ENCODE measurements at places on chromosomes 6 and 20. TPM values are rescaled to one million over a fixed set of nuclear protein-coding genes. Genes with fewer than 3 reads are reported as not detected.

MANEA gene
- 13.0 TPM for total RNA-seq

UST gene
- total RNA-seq: 7.6 TPM

VSX1 gene
- not detected for total RNA-seq

TULP1 gene
- not detected for total RNA-seq

SASH1 gene
- total RNA-seq: 0.26 TPM

DNA sequence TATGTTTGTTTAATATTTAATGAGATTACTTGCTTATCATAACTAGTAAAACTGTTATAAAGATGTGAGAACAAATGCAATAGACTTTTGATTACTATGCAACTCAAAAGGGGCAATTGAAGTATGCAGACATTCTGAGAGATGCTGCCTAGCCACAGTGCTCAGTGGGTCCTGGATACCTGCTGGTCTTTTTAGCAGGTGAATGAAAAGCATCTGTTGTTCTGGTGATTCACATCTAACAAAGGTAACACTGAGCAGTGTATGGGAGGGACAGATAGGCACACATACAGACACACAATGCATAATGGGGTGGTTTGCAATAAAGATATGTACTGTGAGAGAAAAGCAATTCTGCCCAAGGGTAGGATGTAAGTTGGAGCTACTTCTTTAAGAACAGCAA is 46.9 kb downstream of the OGFRL1 start:
- no peak for DNase-seq

- no peak for DNase-seq
Observed at GRCh38 chr6:48090546-48090945, 20.5 kb downstream of the PTCHD4 start.

DNA sequence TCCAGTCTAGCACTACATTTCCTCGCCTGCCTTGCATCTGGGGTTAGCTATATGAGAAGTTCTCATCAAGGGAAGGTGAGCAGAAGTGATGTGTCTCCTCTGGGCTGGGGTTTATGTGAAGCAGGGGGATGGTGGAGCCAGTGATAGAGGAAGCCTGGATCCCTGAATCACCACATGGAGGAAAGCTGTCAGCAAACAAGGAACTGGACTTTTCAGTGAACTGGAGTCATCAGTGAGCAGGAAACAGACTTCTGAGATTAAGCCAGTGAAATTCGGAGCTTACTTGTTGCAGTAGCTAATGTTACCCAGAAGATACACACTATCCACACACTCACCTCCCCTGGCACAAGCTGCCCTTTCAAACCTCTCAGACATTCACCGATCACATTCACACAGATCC is 13.4 kb upstream of the TOX2 start:
- DNase-seq: no peak

DNA sequence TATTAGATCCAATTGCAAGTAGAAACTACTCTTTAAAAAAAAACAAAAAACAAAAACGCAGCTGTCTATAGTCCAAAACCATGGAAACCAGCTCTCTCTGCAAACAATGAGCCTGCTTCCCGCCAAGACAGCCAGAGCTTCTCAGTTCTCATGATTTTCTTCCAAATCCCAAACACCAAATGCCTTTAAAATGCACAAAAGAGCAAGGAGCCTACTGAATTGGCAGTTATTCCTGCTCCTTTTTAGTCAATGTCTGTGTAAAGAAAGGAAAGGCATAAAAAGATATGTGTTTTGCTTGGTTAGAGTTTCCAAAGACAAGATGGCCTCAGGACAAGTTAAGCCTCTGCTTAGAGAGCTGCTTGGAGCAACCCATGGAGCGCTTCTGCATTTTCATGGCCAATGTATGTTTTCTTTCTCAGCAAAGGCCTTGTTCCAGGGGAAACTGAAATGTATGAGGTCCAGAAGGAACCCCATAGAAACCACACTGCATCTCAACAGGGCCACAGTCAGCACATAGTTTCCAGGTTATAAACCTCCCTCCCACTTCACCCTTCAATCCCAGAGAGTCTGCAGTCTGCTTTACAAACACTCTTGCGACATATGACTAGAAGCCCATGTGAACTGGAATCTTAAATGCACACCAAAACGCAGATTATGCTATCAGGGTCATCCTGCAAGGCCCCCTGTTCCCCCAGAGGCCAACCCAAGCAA is 209.3 kb upstream of the TAB2 start:
- no peak for DNase-seq

GRCh38 chr20:32481311-32482142 is 103.6 kb downstream of the NOL4L start:
- no peak for DNase-seq

- no peak for DNase-seq
Observed at GRCh38 chr20:13507646-13508045, 131.1 kb downstream of the TASP1 start.

GRCh38 chr6:149093643-149094042 is 223.9 kb upstream of the TAB2 start:
- DNase-seq: no peak

DNA sequence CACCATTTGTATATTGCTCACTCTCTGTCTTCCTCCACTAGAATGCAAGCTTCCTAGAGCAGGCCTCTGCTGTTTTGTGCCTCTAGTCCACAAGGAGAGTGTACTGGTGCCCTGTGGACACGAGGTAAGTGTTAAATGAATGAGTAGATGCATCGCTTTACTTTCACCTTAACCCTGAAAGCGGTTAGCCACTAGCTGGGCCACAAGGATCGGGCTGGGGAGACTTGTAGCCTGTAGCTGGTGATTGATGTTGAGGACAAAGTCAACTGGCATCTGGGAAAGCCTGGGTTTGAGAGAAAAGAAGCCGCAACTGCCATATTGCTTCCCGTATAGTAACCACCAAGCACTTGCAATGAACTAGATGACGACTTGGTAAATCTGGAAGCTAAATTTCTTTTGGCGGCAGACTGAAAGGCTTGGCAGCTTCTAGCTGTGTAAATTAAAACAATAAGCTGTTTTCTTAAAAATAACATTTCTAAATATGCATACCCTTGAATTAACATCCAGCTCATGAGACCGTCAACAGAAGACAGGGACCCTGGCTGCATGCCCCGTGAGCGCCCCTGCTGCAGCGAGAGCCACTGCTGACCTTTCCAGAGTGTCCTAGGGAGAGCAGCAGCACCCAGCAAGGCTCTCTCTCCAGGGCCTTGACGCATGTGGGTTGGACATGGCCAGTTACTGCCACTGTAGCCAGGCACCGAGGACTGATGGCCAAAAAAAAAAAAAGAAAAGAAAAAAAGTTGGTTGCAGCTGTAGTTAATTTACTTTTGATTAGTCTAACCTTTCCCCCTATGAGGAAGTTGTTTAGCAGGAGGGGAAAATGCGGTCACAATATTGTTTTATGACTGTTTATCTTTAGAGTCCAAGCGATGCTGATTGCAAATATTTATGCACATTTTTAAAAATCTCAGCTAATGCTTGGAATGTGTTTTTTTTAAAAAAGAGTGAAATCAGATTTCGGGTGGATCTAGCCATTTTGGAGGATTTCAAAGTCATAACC is 315.1 kb downstream of the TFAP2C start:
- no peak for DNase-seq

DNA sequence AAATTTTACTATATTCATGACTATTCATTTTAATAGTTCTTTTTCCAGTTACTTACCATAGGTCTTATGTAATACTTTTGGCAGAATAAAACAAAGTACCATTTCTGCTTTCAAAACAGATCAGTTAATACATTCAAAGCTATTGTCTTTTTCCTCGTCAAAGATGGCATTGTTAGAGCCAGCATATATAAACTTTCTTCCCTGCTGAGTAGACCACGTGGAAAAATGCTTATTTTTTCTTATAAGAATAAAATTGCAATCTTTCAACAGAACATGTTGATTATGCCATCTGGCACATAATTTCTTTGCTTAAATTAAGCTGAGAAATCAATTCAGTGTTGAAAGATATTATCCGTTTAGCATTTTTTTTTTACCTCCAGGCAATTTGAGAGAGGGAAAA is 34.9 kb upstream of the EXOC2 start:
- no peak for DNase-seq

Data from CD4-positive, alpha-beta memory T cell (primary cell).